Ovary (tissue), 10 donors: ENCODE measurements at places on chromosomes 5 and 9. TPM values are rescaled to one million over a fixed set of nuclear protein-coding genes. Genes with fewer than 3 reads are reported as not detected.

DNA sequence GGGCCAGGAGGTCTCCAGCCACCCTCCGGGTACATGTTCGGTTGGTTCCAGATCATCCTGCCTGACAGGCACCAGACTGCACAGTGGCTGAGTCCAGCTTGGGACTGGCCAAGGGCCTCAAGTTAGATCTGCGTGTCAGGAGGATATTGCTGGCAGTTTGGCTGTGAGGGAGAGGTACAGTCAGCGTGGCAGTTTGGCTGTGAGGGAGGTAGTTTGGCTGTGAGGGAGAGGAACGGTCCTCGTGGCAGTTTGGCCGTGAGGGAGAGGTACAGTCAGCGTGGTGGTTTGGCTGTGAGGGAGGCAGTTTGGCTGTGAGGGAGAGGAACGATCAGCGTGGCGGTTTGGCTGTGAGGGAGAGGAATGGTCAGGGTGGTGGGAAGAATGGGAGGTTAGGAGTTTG lies 39.0 kb downstream of the CACNA1B start:
- no peak overlapping the region for H3K27ac ChIP-seq
- no peaks in the 10 kb centered on the region for H3K27me3 ChIP-seq
- H3K4me1 ChIP-seq = no peaks in the 10 kb centered on the region
- no peaks in the 10 kb centered on the region for H3K36me3 ChIP-seq
- no peak overlapping the region for H3K4me3 ChIP-seq

GRCh38 chr5:171476701-171477100 lies 57.3 kb downstream of the FGF18 start:
- H3K36me3 ChIP-seq = no peaks in the 10 kb centered on the region
- DNase-seq = no peak
- H3K4me3 ChIP-seq = no peak overlapping the region
- H3K27ac ChIP-seq = no peak overlapping the region
- H3K27me3 ChIP-seq = no peaks in the 10 kb centered on the region
- H3K4me1 ChIP-seq = no peaks in the 10 kb centered on the region

DNA sequence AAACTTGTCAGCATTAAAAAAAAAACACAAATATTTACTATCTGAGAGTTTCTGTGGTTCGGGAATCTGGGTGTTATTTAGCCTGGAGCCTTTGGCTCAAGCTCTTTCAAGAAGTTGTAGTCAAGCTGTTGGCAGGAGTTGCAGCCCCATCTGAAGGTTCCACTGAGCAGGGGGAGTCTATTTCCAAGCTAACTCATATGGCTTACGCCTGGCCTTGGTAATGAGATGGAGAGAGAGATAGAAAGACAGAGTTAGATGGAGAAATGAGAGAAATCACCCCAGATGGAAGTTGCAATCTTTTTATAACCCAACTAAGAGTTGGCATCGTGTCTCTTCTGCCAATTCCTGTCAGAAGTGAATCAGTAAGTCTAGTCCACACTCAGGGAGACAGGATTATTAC lies 1075.2 kb upstream of the SEMA6A start:
- H3K4me3 ChIP-seq = no peak overlapping the region
- no peak overlapping the region for H3K27ac ChIP-seq
- no peaks in the 10 kb centered on the region for H3K4me1 ChIP-seq
- no peaks in the 10 kb centered on the region for H3K36me3 ChIP-seq

- no peaks in the 10 kb centered on the region for H3K36me3 ChIP-seq
- no peak for DNase-seq
- H3K4me3 ChIP-seq = no peak overlapping the region
- no peaks in the 10 kb centered on the region for H3K27me3 ChIP-seq
- H3K4me1 ChIP-seq = no peaks in the 10 kb centered on the region
These were observed 72.5 kb upstream of the CACNA1B start for GRCh38 chr9:137804908-137805630.

DNA sequence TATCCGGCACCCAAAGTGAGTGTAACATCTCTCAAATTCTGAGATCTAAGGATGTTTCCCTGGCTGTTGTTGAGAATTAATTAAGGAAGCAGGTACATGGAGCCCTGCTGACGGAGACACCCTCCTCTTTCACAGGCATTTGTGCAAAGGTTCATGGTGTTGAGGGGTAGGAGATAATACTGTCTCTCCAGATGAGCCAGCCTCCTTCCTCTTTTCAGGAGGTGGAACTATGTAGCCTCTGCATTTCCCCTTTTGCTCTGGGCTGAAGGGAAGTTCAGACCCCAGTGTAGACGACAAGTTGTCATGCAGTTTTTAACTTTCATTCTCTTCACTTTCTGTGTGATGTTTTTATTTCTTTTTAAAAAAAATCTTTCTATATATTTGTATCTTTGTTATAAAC lies 107.5 kb downstream of the GALNT10 start:
- peaks cover 8% of the 10 kb centered on the region for H3K4me1 ChIP-seq
- no peaks in the 10 kb centered on the region for H3K36me3 ChIP-seq
- no peak overlapping the region for H3K4me3 ChIP-seq
- DNase-seq = no peak
- no peak overlapping the region for H3K27ac ChIP-seq

DNA sequence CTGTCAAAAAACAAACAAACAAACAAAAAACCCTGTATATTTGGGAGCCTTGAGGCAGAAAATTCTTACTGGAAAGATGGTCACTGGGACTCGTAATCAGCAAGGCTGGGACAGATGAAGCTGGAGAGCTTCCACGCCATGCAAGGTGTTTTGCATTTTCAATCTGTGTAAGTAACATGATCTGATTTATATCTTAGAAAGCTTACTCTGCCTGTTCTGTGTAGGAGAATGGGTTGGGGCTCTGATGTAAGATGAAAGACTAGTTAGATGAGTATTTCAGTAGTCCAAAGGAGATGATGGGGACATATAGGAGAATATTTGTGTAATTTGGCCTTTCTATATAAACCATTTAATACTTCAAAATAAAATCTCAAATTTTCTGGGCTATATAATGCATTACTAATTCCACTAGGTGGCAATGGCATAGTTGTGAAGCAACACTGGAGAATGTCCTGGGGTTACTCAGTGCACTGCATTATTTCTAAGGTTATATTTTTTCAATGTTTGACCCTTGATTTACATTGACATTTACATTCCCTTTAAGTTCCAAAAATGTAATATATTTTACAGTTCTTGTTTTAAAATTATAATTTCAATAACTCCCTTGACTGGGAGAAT lies 21.9 kb upstream of the FSD1L start:
- no peaks in the 10 kb centered on the region for H3K27me3 ChIP-seq
- DNase-seq = no peak
- no peaks in the 10 kb centered on the region for H3K4me1 ChIP-seq
- H3K4me3 ChIP-seq = no peak overlapping the region

DNA sequence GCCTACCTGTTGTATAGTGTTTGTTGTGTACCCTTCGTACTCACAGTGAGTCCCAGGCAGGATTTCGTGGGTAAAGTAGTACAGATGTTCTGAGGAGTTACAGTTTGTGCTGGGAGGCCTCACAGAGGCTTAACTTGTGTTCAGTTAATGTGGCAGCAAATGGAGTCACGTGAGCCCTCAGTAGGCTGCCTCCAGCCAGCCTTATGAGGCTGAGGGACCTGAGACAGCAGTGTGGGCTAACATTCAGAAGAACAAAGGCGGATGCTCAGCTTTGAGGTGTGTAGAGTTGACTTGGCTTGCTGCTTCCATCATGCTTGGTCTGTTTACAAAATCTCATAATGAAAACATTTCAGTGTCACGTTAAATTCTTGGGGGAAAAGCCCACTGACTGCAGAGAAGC lies 118.1 kb downstream of the TRIO start:
- DNase-seq = no peak
- no peak overlapping the region for H3K27ac ChIP-seq
- no peaks in the 10 kb centered on the region for H3K36me3 ChIP-seq

DNA sequence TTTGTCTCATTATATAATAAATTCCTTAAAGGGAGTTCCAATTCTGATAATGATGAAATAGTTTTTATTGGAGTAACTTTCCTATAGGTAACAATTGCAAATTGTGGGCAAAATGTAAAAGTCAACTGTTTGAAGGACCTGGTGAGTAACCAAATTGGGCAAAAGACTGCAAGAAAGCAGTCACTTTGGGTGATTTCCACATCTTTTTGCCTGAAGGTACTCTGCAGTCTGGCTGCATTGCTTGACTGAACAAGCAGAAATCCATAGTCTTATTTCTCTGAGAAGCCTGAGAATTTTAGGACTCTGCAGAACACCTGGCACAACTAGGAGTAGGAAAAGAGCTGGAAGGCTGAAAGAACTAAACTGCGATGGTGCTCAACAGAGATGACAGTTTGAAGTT lies 114.9 kb downstream of the HOMER1 start:
- H3K27me3 ChIP-seq = no peaks in the 10 kb centered on the region
- H3K27ac ChIP-seq = no peak overlapping the region
- H3K36me3 ChIP-seq = no peaks in the 10 kb centered on the region
- H3K4me1 ChIP-seq = no peaks in the 10 kb centered on the region
- no peak for DNase-seq
- no peak overlapping the region for H3K4me3 ChIP-seq

DNA sequence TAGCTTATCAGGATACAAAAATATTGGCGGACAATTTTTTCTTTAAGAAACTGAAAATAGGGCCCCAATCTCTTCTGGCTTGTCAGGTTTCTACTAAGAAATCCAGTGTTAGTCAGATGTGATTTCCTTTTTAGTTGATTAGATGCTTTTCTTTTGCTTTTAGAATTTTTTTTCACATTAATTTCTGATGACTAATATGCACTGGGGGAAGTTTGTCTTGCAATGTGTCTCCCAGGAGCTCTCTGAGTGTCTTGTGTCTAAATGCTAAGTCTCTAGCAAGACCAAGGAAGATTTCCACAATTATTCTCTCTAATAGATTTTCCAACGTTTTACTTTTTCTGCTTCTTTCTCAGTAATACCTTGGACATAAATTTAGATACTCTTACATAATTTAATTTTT lies 559.8 kb upstream of the TYRP1 start:
- no peaks in the 10 kb centered on the region for H3K4me1 ChIP-seq
- H3K36me3 ChIP-seq = no peaks in the 10 kb centered on the region
- no peak for DNase-seq
- H3K27me3 ChIP-seq = no peaks in the 10 kb centered on the region

GRCh38 chr9:31112491-31112890 lies 1272.0 kb upstream of the ACO1 start:
- no peaks in the 10 kb centered on the region for H3K4me1 ChIP-seq
- H3K27me3 ChIP-seq = no peaks in the 10 kb centered on the region

- H3K4me1 ChIP-seq = peaks cover 3% of the 10 kb centered on the region
- H3K27ac ChIP-seq = no peak overlapping the region
- no peaks in the 10 kb centered on the region for H3K27me3 ChIP-seq
- no peaks in the 10 kb centered on the region for H3K36me3 ChIP-seq
- DNase-seq = no peak
These were observed 5.2 kb upstream of the LMX1B start for GRCh38 chr9:126608551-126608950.

- no peaks in the 10 kb centered on the region for H3K36me3 ChIP-seq
- no peaks in the 10 kb centered on the region for H3K27me3 ChIP-seq
- H3K4me1 ChIP-seq = no peaks in the 10 kb centered on the region
- DNase-seq = no peak
- H3K27ac ChIP-seq = no peak overlapping the region
These were observed 190.3 kb downstream of the MELK start for GRCh38 chr9:36762958-36763357.

DNA sequence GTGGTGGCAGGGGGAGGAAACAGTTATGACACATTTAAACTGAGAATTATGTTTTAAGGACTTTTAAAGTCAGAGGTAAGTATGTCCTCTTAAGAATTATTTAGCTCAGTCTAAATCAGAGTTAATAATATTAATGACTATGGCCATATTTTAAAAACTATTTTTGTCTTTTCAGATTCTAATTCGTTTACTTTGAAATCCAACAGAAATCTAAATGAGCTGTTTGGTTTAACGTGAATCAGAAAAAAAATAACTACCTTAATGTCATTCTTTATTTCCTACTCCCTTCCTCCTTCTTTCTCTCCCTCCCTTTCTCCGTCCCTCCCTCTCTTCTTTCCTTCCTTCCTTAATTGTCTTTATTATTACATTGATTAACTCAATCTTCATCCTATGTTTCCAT lies 14.7 kb downstream of the C1QTNF3 start:
- H3K36me3 ChIP-seq = no peaks in the 10 kb centered on the region
- H3K27ac ChIP-seq = no peak overlapping the region
- DNase-seq = no peak
- no peaks in the 10 kb centered on the region for H3K27me3 ChIP-seq
- no peak overlapping the region for H3K4me3 ChIP-seq

DNA sequence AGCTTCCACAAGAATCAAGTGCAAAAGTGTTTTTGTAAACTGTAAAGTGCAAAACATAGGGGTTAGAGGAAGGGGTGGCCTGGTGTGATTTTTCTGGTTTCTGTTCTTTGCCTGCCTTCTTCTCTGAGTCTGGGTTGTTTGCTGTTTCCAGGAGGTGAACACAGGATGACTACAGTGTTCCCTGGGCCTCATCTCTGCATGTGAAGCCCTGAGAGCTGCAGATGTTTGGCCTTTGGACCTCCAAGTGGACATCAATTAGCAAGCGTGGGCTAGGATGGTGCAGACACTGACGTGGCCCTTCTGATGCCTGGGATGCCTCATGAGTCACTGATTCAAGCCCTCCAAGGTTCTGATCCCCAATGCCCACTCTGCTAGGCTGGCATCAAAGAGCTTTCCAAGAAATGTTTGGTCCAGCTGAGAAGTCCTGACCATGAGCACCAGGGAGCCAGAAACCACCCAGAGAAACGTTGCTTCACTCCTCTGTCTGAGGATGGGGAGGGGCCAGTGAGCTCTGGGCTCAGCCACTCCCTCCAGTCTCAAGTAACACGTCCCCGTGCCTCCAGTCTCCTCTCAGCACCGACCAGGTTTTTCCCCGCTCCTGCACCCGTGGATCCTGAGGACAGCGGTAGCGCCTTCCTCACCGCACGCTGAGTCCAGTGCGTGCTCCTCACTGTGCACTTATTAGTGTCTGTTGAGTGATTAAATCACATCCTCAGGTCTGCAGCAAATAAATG lies 7.6 kb downstream of the IL9 start:
- no peaks in the 10 kb centered on the region for H3K36me3 ChIP-seq
- peaks cover 14% of the 10 kb centered on the region for H3K4me1 ChIP-seq
- no peak overlapping the region for H3K27ac ChIP-seq
- DNase-seq = no peak
- H3K27me3 ChIP-seq = no peaks in the 10 kb centered on the region

DNA sequence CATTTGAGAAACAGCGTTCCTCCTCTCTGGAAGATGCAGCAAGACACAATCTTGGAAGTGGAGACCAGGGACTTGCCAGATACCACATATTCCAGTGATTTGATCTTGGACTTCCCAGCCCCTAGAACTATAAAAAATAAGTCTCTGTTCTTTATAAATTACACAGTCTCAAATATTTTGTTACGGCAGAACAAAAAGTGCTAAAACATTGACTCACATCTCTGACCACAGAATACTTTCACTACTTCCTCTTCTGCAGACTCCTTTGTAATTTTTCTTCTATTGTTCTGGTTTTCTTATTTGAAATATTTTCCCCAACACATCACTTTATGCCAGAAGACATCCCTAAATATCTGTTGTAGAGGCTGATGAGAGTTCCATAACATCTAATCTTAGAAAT lies 706.1 kb upstream of the CDH18 start:
- no peak overlapping the region for H3K27ac ChIP-seq
- H3K36me3 ChIP-seq = no peaks in the 10 kb centered on the region

GRCh38 chr9:27129221-27129620 lies 20.2 kb downstream of the TEK start:
- no peak overlapping the region for H3K4me3 ChIP-seq
- H3K36me3 ChIP-seq = no peaks in the 10 kb centered on the region
- no peak overlapping the region for H3K27ac ChIP-seq
- peaks cover 2% of the 10 kb centered on the region for H3K4me1 ChIP-seq
- no peak for DNase-seq

C9orf40 gene
- 3.6 TPM for total RNA-seq

DMRT2 gene
- not detected for total RNA-seq

GLRX gene
- 17.8 TPM for total RNA-seq

DMGDH gene
- total RNA-seq = 3.5 TPM

OLFM1 gene
- 13.8 TPM for total RNA-seq

RMRP gene
- total RNA-seq = 3,031 TPM

IFNA21 gene
- not detected for total RNA-seq

TTC39B gene
- total RNA-seq = 20.9 TPM

CKMT2 gene
- total RNA-seq = 12.6 TPM

PCDHA11 gene
- total RNA-seq = 0.23 TPM

PPIC gene
- 20.9 TPM for total RNA-seq

SPATA31D1 gene
- not detected for total RNA-seq
